ENCODE measurements at places on chromosomes 2 and 18.
A peak's percentile ranks its signal among the peaks of the same experiment; 100 is the strongest.

DNA sequence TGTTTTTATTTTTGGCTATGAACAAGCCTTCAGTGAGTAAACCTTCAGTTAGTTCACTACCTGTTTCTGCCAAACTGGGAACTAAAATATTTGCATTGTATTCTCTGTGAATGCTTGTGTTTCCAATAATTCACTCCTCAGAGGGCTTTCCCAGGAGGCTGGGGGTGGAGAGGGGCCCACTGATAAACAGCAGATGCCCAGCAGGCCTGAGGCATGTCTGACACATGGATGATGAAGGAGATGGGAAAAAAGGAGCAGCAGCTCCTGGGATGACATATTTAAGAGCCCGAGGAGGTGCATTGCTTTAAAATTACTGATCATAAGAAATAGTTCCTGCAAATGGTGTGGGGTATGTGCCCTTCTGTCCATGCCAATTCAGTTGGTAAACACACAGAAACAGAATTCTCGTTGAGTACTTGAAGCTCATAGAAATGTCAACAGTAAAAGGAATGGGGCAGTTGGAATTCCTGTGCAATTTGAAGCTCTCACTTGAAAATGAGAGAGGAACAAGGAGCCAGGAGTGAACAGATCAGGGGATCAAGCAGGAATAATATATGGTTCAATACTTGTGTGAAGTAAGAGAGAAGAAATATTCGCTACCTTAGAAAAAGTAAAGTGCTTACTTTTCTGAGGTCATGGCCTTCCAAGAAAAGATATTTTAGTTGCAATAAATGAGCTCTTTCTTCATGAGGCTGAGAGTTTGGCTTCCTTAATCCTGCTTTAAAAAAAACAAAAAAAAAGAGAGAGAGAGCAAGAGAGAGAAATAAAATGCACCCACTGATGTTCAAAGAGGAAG is 22.0 kb upstream of the HNMT start:
- DNase-seq, result no peak

- DNase-seq, result no peak
Measured at GRCh38 chr18:46751882-46752281, 5.0 kb downstream of the ST8SIA5 start.

DNA sequence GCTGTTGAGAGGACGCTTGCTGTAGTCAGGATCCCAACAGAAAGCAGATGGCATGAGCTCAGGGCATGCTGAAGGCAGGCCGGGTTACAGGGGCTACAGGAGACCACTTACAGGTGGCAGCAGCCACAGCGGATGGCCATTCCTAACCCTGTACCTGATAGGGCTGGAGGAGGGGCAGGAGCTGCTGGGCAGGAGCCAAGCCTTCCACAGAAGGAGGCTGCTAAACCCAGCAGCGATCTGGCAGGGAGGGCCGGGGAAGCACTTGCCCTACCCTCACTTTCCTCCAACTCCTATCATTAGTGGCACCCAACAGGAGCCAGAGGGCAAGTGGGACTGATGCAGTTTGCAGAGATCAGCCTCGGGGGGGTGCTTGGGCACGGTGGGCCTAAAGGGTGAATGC is 2.0 kb downstream of the ASB18 start:
- DNase-seq, result no peak

- DNase-seq, result no peak
Measured at GRCh38 chr2:45852450-45853150, 201.1 kb downstream of the PRKCE start.

DNA sequence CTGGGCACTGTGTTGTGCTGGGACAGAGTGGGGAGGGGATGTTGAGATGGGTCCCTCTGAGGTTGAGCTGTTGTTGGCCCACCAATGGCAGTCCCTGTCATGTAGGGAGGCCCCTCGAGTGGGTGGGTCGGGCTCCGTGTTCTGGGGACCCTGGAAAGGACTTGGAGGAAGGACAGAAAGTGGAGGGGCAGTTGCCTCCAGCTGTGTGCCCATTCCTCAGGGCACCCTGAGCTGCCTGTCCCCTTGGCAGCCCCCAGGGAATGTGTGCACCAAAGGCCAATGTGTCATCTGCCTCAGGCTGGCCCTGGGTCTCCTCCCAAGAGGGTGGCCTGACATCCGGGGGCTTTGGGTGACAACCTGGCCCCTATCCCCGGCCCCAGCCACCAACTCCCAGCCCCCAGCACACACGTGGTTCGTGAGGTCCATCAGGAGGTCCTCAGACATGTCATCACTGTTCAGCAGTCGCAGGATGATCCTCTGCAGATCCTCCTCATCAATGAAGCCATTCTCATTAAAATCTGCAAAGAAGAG is 57.7 kb downstream of the CIB4 start:
- DNase-seq, result no peak

DNA sequence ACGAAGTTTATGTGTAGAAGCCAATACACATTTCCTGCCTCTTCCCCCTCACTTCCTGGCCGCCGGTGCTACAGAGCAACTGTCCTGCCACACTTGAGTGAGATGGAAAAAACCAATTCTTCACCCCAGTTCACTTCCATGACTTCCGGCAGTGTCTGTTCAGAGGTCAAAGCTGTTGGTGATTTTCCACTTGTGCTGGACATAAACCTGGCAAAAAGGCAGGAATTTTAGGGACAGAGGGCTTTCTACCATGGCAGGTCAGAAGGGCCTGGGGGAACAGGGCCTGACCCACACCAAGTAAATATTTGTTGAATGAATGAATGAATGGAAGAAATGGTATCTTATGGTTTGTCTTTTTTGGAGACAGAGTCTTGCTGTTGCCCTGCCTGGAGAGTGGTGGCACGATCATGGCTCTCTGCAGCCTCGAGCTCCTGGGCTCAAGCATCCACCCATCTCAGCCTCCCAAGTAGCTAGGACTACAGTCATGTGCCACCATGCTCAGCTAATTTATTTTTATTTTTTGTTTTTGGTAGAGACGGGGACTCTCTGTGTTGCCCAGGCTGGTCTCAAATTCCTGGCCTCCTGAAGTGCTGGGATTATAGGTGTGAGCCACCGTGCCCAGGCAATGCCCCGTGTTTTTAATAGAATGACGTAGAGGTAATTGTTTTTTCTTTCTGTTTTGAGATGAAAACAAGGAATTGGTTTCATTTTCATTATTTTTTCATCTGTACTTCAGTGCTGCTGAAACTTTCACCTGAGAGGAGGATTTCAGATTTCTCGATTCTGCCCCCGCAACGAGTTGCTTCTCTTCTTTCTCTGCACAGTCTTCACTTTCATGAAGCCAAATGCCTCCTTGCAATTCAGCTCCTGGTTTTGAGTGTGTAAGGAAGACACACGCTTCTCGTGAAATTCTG is 48.0 kb upstream of the LPIN2 start:
- peak; percentile 26 for DNase-seq

GRCh38 chr2:197007716-197008628 is 81.5 kb upstream of the PGAP1 start:
- no peak for DNase-seq

DNA sequence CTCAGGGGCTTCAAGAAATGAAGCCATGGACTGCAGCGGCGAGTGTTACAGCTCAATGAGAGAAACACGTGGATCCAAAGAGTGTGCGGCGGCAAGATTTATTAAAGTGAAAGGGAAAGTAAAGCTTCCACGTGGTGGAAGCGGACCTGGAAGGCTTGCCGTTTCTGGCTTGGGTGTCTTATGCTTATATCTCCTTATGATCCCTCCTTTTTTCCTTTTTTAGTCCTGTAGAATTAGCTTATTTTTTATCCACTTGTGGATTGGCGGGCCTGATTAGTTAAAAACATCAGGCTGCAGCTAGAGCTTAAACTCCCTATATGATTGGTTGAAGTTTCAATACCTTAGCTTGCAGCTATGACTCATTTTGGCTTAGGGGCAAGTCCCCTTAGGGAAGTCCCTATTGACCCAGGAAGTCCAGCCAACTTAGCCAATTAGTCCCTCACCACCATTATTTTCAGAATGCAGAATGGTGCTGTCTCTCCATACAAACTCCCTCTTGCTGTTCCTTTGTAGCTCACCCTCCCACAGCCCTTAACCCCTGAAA is 11.6 kb upstream of the HNMT start:
- no peak for DNase-seq

GRCh38 chr2:160445673-160446072 is 47.9 kb downstream of the RBMS1 start:
- no peak for DNase-seq

GRCh38 chr2:111149882-111150455 is 29.3 kb downstream of the BCL2L11 start:
- DNase-seq, result no peak

GRCh38 chr2:168143813-168144212 is 103.6 kb downstream of the STK39 start:
- no peak for DNase-seq

DNA sequence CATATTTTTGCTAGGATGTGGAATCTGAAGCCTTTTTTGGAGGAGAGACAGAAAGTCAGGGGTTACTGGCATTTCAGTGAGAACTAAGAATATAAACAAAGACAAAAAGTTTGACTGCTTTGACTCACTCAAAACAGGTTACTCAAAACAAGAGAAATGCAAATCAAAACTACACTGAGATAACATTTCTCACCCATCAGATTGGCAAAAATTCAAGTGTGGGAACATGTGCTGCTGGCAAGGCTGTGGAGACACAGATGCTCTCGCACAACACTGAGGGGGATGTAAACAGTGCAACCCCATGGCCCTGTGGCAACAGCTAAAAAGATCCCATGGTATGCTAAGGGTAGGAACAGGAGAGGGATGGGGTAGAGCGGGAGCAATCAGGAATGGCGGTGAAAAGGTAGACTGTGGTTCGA is 86.6 kb downstream of the DTNB start:
- DNase-seq, result no peak

DNA sequence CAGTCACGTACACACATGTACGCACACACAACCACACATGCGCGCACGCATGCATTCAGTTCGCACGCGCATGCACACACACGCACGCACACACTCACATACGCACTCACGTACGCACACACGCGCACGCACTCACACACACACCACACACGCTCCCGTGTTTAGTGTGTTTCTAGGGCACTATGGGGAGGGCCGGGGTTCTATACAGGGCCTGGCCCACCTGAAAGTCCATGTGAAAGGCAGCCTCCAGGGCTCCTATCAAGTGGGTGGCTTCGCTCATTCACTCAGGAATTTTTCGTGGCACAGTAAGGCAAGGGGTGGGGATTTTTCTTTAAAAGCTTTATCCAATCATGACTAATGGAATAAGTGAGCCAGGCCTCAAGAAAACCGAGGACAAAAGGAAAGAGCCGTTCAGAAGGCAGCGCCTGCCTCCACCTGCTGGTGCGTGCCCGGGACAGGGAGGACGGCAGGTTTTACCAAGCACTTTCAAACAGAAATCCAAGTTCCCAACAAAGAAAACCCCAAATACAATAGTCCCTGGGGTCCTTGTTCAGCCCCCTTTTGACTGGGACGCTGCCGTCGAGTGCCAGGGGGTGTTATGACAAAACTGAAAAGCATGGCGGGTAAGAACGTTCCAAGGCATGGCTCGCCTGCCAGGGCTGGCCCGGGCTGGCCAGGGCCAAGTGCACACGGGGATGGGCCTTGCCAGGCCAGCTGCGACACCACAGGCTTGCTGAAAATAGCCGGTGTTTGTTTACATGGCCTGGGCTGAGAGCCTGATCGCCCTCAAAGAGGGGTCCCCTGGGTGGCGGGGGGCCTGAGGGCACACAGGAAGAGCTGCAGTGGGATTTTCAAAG is 110.0 kb downstream of the HDAC4 start:
- no peak for DNase-seq

- no peak for DNase-seq
Measured at GRCh38 chr18:75455249-75456198, 28.0 kb upstream of the SMIM21 start.

GRCh38 chr2:129827311-129828090 is 152.0 kb upstream of the RAB6C start:
- DNase-seq, result no peak

DNA sequence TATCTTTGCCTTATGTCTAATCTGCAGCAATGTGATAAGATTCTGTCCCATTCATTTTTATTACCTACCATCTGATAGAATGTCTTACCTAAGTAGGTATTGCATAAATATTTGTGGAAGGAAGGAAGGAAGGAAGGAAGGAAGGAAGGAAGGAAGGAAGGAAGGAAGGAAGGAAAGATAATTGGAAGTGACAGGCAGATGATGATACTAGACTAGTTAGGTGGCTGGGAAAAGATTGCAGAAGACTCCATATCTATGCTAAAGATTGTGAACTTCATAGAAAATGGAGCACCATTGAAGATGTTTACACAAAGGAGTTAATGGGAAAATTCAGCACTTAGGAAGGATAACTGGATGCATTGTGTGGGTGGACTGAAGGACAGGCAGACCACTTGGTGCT is 909.0 kb downstream of the EPHA4 start:
- no peak for DNase-seq

GRCh38 chr2:145415151-145415550 is 895.2 kb upstream of the ZEB2 start:
- no peak for DNase-seq

GRCh38 chr2:212078103-212078502 is 460.5 kb downstream of the ERBB4 start:
- no peak for DNase-seq

GRCh38 chr2:216339456-216340279 is 32.6 kb downstream of the MARCHF4 start:
- no peak for DNase-seq

DNA sequence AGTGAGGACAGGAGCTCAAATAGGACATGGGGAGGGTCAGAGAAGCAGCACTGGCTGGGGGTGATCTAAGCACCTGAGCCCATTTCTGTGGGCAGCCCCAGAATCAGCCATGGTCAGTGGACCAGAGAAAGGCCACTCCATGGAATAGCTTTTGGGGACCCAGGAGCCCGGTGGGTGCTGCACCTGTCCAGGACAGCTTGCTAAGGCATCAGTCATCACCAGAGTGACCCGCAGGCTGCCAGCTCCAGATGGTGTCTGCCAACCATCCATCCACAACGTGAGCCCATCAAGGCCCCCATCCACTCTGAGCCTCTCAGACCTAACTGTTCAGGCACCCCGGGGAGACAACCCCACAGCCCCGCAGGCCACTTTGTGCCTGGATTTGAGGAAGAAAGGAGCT is 23.6 kb upstream of the COL6A3 start:
- no peak for DNase-seq

GRCh38 chr2:106886916-106887758 is 1.2 kb upstream of the ST6GAL2 start:
- no peak for DNase-seq

- DNase-seq, result no peak
Measured at GRCh38 chr2:119301413-119301812, 65.2 kb downstream of the C2orf76 start.

DNA sequence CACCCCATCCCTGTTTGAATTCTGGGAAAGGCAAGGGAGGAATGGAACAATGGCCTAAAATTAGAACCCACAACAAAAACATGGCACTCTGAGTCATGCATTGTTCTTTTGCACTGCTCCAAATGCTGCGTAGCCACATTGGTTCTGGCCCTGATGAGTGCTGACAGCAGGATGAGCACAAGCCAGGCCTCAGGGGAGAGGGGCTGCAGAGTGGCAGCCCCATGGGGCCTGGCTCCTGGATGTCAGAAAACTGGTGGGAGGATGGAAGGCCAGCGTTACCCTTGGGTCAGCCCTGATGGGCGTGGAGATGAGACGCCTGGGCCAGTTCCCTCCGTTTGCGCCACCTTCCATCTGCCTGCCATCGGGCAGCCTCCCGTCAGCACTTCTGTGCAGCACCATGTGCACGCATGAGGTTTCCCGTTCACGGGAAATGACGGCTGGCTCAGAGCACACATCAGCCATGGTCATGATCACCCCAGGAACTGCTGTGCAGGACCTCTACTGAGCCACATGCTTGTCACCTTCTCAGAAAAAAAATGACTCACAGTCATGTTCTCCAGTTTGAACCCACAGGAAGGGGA is 65.6 kb downstream of the CYP26B1 start:
- no peak for DNase-seq

GRCh38 chr2:232970051-232970450 is 43.0 kb downstream of the NGEF start:
- DNase-seq, result no peak
